ENCODE measurements at places on chromosomes 5 and 9. TPM values are rescaled to one million over a fixed set of nuclear protein-coding genes. Genes with fewer than 3 reads are reported as not detected.

Gene IFNA13
- total RNA-seq, result not detected

GRCh38 chr5:59560553-59560952 lies 333.0 kb downstream of the PDE4D start:
- no peak for DNase-seq

Gene STPG3
- not detected for total RNA-seq

Gene KCNV2
- not detected for total RNA-seq

GRCh38 chr5:96070622-96071225 lies 109.1 kb upstream of the ELL2 start:
- DNase-seq, result no peak

DNA sequence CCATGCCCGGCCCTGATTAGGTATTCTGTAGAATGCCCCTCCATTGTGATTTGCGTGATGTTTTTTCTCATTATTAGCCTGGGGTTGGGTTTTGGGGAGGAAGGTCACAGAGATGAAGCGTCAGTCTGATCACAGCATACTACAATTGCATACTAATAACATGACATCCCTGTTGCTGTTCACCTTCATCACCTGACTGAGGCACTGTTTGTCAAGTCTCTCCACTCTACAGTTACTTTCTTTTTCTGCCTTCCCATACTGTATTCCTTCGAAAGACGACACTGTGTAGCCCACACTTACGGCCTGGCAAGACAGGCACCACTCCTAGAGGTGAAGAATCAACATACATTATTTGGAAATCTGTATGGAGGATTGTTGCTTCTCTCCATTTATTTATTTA lies 5.5 kb downstream of the ZNF354C start:
- DNase-seq, result no peak

DNA sequence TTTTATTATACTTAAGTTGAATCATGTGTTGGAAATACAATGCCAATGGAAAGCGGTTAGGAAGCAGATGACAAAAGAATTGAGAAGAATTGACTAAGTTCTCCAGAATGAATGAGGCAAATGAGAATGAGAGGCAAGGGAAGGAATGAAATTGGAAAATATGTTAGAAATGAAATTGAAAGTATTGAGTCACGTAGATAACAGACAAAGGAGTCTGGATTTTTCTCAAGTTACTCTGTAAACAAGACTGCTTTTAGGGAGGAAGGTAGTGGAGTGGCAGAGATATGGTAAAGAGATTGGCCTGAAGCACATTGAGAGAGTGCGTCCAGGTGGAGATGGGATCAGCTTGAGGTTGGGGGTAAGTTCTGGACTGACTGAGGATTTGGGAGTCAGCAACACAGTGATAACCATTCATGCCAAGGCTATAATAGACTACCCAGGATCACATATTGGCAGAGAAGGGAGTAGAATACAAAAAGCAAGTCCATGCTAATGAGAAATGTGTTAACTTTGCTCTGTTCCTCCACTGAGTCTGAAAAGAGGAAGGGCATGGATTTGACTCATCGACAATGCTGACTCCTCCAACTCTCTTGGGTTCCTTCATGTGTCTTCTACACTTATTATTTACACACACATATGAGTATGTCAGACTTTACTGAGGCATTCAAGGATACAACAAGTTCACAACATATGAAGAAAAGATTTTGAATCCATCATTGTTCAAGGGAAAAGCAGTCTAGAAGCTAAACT lies 814.2 kb upstream of the ZNF608 start:
- no peak for DNase-seq

GRCh38 chr9:22047596-22047995 lies 38.5 kb upstream of the CDKN2B start:
- DNase-seq, result no peak

Gene NEURL1B
- total RNA-seq, result 14.6 TPM

GRCh38 chr9:92965061-92965758 lies 17.9 kb downstream of the FGD3 start:
- no peak for DNase-seq

Measured in LHCN-M2 (cell line).